CD4-positive, alpha-beta T cell treated with Interferon gamma for 1 hour (primary cell): ENCODE measurements at places on chromosomes 1 and 21.

- DNase-seq, result no peak
Observed at GRCh38 chr21:32282992-32283391, 4.1 kb upstream of the MIS18A start.

GRCh38 chr1:85198864-85199263 is 2.0 kb downstream of the SYDE2 start:
- no peak for DNase-seq

DNA sequence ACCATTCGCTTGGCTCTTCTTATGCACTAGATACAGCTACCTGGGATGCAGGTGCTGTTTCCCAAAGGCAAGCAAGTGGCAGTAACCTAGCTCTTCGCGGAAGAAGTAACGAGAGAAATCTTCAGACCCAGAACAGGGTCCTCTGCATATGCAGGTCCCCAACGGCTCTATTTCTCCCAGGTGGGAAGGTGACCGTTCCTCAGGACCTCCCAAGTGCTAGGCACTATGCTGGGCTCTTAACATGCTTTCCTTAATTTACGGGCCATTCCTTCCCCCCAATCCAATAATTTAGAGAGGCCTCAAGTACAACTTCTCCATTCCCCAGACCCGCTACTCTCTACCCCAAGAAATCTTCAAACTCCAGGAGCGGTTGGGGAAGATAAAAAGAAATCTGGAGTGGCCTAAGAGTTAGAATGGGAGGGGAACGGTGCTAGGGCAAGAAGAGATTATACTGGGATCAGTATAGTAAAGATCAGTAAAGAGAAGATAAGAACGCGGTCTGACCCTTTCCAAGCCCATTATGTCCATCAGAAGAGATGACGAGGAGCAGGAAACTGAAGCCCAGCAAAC is 410 bp downstream of the TXNDC12 start:
- no peak for DNase-seq

GRCh38 chr1:55824251-55824640 is 609.1 kb upstream of the USP24 start:
- DNase-seq, result no peak

DNA sequence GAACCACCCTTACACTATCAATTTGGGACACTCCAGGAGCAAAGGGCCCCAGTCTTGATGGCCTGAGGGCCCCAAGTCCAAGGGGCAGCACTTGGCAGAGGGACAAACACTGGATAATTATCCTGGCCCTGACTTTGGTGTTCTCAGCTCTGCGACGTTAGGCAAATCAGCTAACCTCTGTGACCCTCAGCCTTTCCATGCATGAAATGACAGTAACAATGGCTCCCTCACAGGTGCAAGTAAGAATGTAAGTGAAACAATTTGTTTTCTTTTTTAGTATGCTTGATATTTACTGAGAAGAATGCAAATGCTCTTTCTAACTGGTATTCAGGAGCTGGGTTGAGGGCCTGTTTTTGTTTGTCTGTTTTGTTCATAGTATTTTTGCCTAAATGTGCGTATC is 61.6 kb upstream of the PRDX6 start:
- DNase-seq, result no peak

- no peak for DNase-seq
Observed at GRCh38 chr1:202644219-202645096, 65.8 kb downstream of the SYT2 start.

- no peak for DNase-seq
Observed at GRCh38 chr1:246113555-246114095, 393.5 kb downstream of the SMYD3 start.

DNA sequence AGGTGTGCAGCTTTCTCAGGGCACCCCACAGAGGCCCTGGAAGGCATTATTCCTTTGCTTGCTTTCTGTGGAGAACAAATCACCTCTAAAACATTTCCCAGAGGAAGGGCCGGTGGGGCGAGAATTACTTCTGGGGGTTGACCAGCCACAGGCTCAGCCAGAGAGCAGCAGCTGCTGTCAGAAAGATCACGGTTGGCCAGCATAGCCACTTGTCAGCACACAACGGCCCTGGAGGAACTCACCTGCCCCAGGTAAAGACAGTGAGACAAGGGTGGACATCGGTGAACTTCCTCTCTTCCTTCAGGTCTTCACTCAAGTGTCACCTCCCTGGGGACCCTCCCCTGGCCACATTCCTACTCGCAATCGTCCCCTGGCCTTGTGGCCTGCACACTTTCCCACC is 69.5 kb upstream of the CLDN14 start:
- DNase-seq, result no peak

GRCh38 chr1:233490488-233490887 is 123.4 kb upstream of the KCNK1 start:
- no peak for DNase-seq
